Thyroid gland (tissue), 4 donors: ENCODE measurements at places on chromosomes 4 and X.
A peak's percentile ranks its signal among the peaks of the same experiment; 100 is the strongest.

GRCh38 chrX:663841-664240 is 33.2 kb downstream of the SHOX start:
- DNase-seq, result no peak

DNA sequence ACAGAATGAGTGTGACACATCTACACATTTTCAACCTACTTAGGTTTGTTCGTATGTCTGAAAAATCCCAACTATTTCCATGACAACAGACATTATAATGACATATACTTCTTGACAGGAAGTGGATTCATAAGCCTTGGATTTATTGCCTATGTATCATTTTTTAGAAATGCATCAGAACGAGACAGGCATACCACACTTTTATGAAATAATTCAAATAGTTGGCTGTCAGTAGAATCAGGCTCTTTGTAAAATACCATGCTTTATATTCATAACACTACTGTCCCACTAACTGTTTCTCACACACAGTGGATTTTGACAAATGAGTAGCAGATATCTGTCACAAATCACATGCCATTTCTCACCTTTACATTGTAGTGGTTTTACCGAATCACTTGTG is 173.2 kb downstream of the BEND2 start:
- DNase-seq, result no peak

- no peak for DNase-seq
Observed at GRCh38 chr4:1283711-1284110, 6.0 kb upstream of the MAEA start.

- no peak for DNase-seq
Observed at GRCh38 chr4:61541459-61541858, 341.3 kb downstream of the ADGRL3 start.

- no peak for DNase-seq
Observed at GRCh38 chr4:86556791-86557415, 37.2 kb upstream of the PTPN13 start.

DNA sequence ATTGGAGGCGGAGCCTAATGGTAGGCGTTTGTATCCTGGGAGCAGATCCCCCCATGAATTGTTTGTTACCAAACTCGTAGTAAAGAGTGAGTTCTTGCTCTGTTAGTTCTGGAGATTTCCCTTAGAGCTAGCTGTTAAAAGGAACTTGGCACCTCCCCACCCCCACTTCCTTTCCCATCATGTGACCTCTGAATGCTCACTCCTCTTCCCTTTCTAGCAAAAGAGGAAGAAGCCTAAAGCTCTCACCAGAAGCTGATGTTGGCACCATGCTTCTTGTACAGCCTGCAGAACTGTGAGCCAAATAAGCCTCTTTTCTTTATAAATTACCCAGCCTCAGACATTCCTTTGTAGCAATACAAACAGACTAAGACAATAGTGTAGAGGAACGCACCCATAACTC is 13.8 kb upstream of the ATOH1 start:
- no peak for DNase-seq

DNA sequence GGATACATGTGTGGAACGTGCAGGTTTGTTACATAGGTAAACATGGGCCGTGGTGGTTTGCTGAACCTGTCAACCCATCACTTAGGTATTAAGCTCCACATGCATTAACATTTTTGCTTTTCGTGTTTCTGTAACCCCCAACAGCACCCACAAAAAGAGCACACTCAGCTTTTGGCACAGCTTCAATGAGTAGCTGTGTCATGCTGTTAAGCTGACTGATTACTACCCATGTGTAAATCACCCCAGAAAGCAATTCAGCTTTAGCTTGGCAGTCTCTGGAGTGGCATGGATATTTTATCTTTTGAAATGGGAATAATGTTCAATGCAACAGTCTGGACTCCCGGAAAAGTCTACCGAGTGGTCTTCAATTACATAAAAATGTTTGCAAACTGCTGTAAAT is 734.3 kb downstream of the STIM2 start:
- no peak for DNase-seq

- no peak for DNase-seq
Observed at GRCh38 chr4:38894322-38894982, 26.8 kb downstream of the FAM114A1 start.

GRCh38 chr4:18109676-18110075 is 88.1 kb upstream of the LCORL start:
- no peak for DNase-seq

DNA sequence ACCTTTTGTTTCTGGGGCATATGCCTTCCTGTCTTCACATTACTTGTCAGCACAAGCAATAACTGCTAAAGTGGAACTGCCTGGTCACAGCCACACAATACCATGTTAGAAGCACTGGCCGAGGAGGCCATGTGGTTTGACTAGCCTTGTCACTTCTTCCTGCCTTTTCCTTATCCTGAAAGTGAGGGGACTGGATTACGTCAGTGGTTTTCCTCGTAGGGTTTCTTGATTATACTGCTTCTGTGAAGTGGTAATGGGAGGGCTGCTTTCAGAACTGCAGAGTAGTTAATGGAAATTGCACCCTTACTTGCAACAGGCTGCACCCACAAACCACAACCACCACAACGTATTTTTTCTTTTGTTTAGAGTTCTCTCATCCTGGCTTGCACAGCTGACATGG is 26.6 kb downstream of the ZRSR2 start:
- no peak for DNase-seq

- no peak for DNase-seq
Observed at GRCh38 chr4:148064451-148064850, 332.6 kb downstream of the ARHGAP10 start.

DNA sequence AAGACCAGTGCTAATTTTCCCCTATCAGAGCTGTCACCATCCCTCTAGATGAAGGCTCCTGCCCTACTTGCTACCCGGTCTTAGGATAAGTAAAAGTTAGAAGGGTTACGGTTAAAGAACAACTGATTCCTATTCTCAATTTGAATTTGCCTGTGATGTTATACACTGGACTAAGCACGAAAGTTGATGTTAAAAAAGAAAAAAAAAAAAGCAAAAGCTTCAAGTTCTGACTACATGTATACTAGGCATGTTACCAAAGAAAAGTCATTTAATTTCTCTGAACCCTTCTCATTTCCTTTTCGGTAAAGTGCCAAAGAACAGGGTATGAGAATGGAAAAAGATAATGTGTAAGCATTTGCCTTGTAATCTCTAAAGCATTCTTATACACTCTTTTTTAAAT is 1.4 kb upstream of the PPID start:
- no peak for DNase-seq

- no peak for DNase-seq
Observed at GRCh38 chr4:183543435-183543834, 38.6 kb downstream of the ING2 start.

DNA sequence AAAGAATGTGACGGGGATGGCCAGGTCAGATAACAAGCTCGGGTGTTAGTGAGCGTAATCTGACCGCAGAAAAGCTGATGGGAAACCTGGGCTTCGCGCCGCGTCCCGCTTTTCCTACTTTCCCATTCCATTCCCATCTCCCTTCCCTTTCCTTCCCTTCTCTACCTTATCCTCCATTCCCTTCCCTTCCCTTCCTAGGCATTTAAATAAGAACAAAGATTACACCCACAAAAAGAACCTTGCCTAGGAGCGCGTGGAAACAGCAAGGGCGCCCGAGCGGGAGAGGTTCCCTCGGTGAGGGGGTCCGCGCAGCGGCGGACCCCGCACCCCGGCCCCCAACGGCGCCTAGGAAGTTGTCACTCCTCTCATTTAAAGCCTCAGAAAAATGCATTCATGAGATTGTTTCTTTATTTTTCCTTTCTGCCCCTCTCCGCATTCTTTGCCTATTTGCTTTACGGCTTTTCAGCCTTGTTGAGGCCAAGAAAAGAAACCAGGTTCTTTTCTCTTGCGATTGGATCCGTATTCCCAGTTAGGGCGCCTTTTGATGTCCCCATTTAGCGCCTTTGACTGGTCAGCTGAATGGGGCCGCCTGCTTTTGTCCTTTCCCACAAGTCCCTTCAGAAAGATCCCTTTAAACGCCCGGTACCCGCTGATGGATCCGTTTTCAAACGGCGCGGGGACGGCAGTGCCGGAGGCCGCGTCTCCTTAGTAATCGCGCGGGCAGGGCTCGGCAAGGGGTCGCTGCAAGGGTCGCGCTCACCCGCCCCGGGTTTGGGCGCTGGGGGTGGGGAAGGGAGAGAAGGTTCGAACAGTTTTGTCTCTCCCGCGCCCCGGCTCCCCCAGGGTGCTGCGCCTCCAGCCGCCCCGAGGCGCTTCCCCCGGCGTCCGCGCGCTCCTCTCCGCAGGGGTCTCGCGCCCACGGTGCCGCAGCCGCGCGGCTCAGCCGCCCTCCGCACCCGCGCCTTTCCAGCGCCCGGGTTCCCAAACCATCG is 54.1 kb upstream of the TMEM33 start:
- no peak for DNase-seq

DNA sequence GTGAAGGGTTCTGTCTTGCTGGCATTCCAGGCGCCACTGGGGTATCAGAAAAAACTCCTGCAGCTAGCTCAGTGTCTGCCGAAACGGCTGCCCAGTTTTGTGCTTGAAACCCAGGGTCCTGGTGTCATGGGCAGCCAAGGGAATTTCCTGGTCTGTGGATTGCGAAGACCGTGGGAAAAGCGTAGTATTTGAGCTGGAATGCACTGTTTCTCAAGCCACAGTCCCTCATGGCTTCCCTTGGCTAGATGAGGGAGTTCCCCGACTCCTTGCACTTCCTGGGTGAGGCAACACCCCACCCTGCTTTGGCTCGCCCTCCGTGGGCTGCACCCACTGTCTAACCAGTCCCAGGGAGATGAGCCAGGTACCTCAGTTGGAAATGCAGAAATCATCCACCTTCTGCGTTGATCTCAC is 40.1 kb downstream of the NOP14 start:
- no peak for DNase-seq

- DNase-seq, result no peak
Observed at GRCh38 chr4:85733798-85734197, 258.8 kb downstream of the ARHGAP24 start.

DNA sequence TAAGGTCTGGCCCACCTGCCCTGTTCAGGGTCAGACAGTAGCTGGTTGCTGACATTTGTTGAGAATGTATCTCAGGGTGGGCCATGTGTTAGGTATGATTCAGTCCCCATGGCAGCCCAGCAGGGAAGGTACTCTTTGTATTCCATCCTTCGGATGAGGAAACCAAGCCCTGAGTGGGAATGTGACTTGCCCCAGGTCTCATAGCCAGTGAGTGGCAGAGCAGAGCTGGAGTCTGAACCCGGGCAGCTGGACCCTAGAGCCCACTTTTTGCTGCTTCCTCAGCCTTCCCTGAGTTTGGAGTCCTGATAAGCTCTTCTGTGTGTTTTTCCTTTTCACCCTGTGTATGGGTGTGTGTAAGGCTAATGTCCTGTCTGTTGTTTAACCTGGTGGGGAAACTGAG is 21.6 kb upstream of the UBA1 start:
- DNase-seq, result no peak

- DNase-seq, result peak; percentile 88
Observed at GRCh38 chr4:141307241-141307689, 86.6 kb downstream of the ZNF330 start.

DNA sequence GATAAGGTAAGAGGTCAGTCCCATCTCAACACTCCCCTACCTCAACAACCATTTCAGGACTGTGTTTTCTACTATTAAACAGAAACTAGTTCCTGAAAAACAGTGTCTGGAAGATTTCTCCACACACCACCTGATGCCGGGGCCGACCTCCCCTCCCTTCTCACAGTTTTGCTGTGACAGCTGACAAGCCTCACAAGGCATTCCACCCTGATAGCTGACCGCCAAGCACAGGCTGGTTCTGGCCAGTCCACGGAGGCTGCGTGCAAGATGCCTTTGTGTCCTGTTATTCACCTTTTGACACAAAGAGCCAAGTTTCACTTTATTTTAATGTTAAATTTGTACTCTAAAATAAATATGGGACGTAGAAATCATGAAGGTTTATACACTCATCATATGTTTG is 758.6 kb downstream of the PDHA2 start:
- DNase-seq, result peak; percentile 23

DNA sequence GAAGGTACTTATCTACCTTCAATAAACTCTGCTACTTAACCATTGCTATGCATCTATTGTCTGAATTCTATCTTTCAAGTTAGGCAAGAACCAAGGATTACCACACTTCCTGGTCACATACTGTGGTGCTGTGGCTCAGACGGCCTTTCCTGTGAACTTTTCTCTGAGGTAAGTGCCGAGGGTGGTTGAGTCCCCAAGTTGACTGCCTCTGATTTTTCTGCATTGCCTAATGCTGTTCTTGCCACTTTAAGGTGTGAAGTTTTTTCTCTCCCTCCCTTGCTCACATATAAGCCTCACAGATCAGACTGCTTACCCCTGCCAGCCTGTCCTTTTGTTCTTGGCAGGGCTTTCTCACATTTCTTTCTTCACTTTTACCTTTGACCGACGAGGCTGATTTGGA is 348.0 kb upstream of the POU3F4 start:
- DNase-seq, result no peak

DNA sequence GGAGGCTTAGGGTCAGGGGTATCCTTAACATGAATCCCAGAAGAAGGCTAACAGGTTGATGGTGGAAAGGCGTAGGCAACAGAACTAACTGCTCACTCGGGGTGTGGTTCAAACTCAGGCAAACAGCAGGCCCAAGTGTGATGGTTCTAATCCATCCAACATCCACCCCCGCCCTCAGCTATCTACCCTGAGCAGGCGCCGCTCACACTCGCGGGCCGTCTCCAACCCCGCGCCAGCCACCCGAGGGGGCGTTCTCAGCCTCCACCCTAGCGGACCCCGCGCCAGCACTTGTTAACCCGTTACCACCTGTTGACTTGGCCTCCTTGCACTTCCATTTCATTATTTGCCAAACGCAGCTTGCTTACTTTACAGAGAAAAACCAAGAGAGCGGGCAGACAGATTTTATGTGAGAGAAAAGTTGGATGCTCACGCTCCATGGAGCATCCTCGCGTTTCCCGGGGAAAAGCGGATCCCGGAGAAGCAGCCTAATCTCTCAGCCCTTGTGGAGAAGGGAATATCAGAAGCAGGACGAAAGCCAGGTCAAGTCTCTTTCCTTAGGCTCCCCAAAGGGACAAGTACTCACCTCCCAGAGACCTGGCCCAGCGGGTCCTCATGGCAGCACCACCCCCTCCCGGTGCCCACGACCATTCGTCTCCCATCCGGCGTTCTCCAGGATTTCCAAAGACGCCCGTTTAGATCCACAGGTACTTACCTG is 773 bp downstream of the SNCA start:
- peak; percentile 7 for DNase-seq

DNA sequence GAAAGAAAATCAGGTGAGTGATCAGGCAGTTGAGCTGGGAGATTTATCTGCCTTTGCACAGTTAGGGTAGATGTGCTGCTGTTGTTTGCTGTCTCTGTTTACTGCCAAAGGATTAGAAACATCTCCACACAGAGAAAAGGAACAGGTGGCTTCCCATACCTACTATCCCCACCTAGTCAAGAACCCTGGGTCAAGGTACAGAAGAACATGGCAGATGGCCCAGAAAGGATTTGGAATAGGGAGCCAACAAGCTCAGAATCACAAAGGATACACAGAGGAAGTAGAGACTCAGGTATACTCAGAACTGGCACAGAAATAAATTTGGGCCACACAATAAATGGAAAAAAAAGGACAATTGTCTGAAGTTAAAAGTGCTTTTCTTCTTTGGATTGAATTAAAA is 64.3 kb downstream of the TIGD2 start:
- DNase-seq, result no peak

- DNase-seq, result peak; percentile 12
Observed at GRCh38 chrX:49041744-49042580, 1.2 kb downstream of the TFE3 start.

GRCh38 chr4:82380344-82380743 is 6.6 kb upstream of the HNRNPD start:
- DNase-seq, result no peak
